ENCODE measurements at places on chromosomes 2 and 18.

- DNase-seq = peak; percentile 32
Measured at GRCh38 chr2:111121028-111121827, 514 bp downstream of the BCL2L11 start.

DNA sequence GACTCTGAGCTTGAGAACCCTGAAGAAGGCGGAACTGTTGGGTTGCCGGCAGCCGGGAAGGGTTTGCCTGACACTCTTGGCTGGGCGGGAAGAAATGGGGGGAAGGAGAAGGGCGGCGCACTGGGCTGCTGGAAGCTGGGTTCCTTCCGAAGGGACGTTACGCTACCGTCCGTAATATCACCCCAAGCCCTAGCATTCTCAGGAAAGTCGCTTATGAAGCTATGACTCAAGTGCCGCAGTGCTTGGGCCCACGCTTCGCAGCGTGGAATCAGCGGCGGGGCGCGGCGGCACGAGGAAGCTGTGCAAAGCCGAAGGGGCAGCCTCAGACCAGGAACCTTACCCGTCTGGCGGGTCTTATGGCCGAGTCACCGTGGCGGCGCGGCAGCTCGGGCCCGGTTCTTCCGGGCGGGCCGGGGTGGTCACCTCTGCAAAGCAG, 50.2 kb upstream of the SIGLEC15 start:
- DNase-seq = peak; percentile 68

- DNase-seq = no peak
Measured at GRCh38 chr2:236584521-236585384, 15.1 kb downstream of the ACKR3 start.

GRCh38 chr18:40120356-40120755, 1834.7 kb upstream of the PIK3C3 start:
- no peak for DNase-seq

GRCh38 chr2:5467178-5467905, 224.8 kb upstream of the SOX11 start:
- no peak for DNase-seq

GRCh38 chr2:106537791-106538191, 50.6 kb downstream of the CD8B2 start:
- DNase-seq = no peak
